NCI-H1105 (cell line): ENCODE measurements at places on chromosomes 16 and 17.

GRCh38 chr17:76966486-76967181 lies 98.4 kb downstream of the MGAT5B start:
- no peak for DNase-seq

DNA sequence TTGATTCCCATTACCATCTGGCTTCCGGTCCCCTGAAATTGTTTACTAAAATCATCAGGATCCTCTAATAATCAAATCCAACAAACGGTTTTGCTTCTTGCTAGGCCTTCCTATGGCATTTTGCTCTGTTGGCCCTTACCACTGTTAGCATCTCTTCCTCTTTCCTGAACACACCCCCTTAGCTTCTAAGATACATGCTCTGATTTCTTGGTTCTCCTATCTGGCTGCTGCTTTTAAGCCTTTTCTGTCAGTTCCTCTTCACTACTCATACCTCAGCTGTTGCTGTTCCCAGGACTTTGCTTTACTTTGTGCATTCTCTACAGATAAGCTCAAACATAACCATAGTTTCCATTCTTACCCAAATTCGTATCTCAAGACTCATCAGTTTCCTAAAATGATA lies 11.4 kb downstream of the CAPNS2 start:
- no peak for DNase-seq

GRCh38 chr17:79693419-79693818 lies 37.3 kb upstream of the ENPP7 start:
- DNase-seq, result no peak

GRCh38 chr16:48833461-48833860 lies 223.5 kb upstream of the N4BP1 start:
- DNase-seq, result no peak

DNA sequence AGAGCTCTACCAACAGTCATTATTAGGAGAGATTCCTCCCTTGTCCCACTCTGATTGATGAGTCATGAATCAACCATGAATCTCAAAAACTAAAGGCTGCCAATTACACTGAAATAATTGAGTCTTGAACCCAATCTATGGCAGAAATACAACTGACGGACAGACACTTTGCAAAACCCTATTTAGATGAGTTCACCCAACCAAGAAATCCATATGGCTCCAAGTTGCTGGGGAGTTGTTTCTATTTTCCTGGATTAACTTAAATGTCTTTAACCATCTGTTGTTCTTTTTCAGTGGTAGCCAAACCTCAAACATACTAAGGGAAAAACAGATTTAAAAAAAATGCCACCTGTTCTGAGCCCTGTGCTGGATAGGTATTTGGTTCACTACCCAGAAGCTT lies 151.0 kb downstream of the SHISA9 start:
- DNase-seq, result no peak

- no peak for DNase-seq
Measured at GRCh38 chr17:31475378-31476162, 84.1 kb downstream of the RAB11FIP4 start.
